Epithelial cell of proximal tubule (primary cell): ENCODE measurements at places on chromosomes 11 and 22. TPM values are rescaled to one million over a fixed set of nuclear protein-coding genes. Genes with fewer than 3 reads are reported as not detected.

DNA sequence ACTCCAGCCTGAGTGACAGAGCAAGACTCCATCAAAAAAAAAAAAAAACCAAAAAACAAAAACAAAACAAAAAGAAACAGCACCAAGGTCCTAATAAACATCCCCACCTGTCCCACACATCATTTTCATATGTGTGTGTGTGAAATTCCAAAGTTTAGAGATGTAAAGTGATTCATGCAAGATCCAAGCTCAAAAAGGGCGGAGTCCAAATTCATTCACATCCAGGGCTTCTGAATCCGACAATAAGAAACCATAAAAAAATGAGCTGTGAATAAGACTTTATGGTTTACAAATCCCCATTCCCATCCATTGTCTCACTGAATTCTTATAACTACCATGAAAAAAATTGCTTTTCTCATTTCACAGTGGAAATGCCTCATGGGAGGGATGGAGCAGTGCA, 30.9 kb upstream of the IGSF22 start:
- DNase-seq = no peak

DNA sequence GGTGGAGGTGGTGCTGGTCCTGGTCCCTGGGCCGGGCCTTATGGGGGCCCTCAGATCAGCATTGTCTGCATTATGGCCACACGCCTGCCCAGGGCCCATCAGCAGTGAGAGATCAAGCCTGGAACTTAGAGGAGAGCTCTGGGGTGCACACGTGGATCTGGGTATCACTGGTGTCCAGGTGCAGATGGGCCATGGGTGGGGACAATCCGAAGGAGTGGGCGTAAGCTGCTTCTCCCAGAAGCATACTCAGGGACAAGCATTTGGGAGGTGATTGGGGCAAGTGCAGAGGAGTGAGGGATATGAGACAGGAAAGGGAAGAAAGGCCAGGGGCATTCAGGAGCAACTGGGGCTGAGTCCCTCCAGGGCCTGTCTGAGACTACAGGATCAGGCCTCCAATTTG, 84.3 kb downstream of the CSNK2A3 start:
- DNase-seq = no peak

- no peak for DNase-seq
These were observed 28.5 kb upstream of the CARD16 start for GRCh38 chr11:105073456-105074165.

- no peak for DNase-seq
These were observed 39.6 kb downstream of the DIXDC1 start for GRCh38 chr11:111976767-111977145.

GRCh38 chr22:27740202-27740748, 61.3 kb downstream of the MN1 start:
- no peak for DNase-seq

DNA sequence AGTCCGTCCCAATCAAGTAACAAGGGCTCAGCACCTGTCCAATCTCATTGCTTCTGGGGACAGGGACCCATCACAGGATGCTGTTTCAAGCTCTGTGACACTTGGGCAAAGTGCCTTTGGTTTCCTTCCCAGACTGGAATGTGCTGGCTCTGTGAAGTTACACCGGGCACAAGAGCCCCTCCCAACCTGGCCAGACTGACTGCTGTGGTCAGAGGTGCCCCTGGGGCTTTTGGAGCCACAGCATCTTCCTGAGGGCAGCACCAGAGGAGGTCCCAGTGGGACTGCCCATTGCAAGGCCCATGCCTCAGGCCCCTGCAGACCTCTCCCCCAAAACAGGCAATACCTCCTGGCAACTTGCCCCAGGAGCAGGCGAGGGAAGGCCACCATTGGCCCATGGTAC, 155.2 kb upstream of the GRK3 start:
- DNase-seq = no peak

GRCh38 chr11:13143486-13144297, 133.9 kb upstream of the BMAL1 start:
- DNase-seq = no peak

GRCh38 chr11:45751430-45751829, 53.5 kb upstream of the SLC35C1 start:
- DNase-seq = no peak

DNA sequence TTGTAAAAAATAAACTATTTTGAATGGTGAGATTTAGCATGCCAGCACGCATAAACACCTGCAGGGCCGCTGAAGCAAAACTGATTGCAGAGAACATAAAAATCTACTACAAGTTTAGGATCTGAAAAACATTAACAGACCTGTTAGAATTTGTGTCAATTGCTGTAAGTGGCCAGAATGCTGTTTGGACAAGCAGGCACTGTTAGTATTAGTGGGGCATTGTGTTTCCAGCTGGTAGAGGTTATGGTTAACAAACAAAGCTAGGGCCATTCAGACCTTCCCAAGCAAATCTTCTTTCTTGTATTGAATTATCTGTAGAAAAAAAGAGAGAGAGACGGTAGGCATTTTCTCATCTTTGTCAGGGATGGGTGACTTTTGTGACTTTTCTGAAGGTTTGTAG, 57.6 kb upstream of the OLFML1 start:
- no peak for DNase-seq

- DNase-seq = no peak
These were observed 5.1 kb upstream of the LMO1 start for GRCh38 chr11:8268530-8269400.

DNA sequence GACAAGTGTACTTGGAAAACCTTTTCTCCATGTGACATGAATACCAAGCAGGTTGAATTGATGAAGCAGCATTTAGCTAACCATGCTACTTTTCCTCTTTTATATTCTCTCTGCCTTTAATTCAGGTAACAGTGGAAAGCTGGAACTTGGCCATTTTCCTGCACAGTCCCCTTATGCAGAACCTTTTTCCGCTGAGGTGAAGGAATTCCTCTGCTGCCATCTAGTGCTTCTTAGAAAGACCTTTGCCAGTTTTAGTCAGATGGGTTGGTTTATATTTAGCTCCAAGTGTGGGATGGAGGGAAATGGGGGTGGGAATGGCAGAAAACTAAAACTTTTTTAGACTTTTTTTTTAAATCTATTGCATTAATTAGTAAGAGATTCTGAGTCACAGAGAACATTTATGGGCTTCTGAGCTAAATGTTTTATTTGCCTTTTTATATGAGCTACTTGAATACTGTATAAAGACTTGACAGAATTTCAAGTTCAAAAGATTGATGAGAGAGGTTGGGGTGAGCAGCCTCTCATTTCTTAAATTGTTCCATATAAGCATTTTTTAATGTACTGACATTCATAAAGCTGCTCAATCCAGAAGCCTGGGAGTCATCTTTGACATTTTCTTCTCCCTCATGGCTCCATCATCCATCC, 153.9 kb upstream of the ZC3H12C start:
- peak; percentile 42 for DNase-seq

GRCh38 chr22:32788904-32789624, 12.4 kb upstream of the TIMP3 start:
- no peak for DNase-seq

GRCh38 chr11:35848616-35849015, 95.2 kb upstream of the LDLRAD3 start:
- DNase-seq = no peak

DNA sequence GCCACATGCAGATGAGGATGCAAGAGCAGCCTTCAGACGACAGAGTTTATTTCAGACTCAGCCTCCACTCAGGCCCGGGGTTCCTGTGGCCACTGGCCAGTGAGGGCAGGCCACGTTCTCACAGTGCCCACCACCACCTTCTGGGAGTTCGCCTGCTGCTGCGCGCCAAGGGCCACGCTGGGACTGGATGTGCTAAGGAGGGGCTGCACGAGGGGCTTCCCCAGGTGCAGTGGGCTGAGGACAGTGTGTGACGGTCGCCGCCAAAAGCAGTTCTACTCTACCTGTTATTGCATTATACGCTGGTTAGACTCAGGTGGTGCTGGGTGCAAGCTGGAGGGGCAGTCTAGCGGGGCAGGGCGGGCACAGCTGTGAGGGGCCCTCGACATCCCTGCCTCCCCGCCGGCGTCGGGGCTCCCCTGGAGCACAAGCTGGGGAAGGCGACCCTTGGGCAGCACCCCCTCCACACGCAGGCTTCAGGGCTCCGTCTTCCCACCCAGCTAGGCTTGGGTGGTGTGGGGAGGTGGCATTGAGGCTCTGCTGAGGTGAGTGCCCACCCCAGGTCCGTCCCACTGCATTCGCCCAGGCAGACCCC, 2.7 kb downstream of the CEND1 start:
- DNase-seq = no peak

GRCh38 chr11:95850137-95850536, 59.8 kb downstream of the CEP57 start:
- no peak for DNase-seq

- no peak for DNase-seq
These were observed 38.0 kb downstream of the GRK3 start for GRCh38 chr22:25602445-25602844.

DNA sequence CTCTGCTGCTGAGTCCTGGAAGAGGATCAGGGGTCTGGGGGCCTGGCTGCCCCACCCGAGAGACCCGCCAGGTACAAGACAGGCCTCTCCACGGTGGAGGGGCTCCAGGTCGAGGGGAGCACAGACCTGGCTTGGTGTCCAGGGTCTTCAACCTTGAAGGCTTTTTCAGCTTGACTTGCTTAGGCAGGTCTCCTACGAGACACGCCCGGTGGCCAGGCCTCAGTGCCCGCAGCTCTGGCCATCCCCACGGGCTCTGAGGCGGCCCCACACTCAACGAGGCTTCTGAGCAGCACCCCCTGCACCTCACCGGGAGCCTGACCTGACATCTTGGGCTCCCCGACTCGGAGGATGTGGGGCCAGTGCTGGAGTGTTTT, 6.6 kb upstream of the PLXNB2 start:
- DNase-seq = no peak

DNA sequence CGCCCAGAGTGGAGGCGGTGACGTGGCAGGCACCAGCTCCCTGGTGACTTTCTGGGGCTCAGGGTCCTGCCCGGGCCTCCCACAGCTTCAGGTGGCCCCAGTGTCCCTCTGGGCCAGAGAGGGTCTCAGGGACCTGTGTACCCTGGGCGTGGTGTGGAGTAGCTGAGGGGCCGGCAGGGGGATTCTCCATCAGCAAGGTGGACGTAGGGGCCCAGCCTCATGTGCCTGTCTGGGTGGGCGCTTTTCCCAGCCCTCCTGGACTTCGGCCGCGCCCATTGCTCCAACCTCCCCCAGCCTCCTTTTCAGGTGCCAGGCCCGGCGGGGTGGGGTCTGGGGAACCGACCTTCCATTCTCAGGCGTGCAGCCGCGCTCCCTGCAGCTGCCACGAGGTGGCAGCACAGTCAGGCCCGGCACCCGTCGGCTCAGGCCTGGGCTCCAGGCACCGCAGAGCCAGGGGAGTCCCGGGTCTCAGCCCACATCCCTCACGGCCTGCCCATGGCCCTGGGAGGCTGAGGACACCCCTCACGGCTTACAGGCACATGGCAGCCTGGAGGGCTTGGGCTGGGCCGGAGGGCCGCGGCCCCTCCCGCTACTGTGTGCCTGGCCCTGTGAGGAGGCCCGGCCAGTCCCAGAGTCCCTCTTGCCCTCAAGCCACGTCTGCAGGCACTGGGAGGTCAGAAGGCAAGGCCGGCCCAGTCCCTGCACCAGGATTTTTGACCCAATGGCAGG, 19.9 kb upstream of the MUC5B start:
- no peak for DNase-seq

GRCh38 chr11:108025387-108026080, 16.8 kb downstream of the CUL5 start:
- no peak for DNase-seq

GRCh38 chr22:44192098-44192815, 11.5 kb downstream of the PARVG start:
- no peak for DNase-seq

DNA sequence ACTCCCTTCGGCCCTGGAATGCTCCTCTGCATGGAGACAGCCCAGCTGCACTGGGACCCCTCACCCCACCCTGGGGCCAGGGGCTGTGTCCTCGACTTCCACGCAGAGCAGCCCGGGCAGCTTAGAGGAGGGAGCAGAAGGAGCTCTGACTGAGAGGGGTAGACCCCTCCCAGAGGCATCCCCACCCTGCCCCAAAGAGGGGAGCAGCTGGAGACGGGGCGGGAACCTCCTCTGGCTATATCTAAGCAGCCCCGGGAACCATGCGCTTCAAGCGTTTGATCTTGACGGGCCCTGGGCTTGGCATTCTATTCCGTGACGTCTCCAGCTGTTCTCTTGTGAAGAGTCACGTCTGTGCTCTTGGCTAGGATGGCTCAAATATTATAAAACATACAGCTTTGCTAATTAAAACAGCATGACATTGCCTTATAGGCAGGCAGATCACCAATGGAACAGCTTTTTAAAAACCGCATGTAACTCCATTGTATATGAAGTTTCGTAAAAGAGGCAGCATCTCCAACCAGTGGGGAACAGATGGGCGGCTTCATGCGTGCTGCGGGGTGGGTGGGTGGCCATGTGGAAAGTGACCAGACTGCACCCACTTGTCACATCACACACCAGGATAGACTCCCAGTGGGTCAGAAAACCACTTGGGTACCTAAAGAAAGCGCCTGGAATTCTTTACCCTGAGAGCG, 7.7 kb downstream of the KCNQ1 start:
- no peak for DNase-seq

- DNase-seq = no peak
These were observed 264.1 kb downstream of the MN1 start for GRCh38 chr22:27537501-27537900.

GRCh38 chr11:8202516-8203413, 33.9 kb upstream of the RIC3 start:
- DNase-seq = no peak

GRCh38 chr22:28931844-28932567, 48.6 kb downstream of the ZNRF3 start:
- DNase-seq = peak; percentile 45

GRCh38 chr11:12170984-12171383, 60.6 kb downstream of the MICAL2 start:
- DNase-seq = no peak

- no peak for DNase-seq
These were observed 18.5 kb downstream of the FIBIN start for GRCh38 chr11:27012234-27012921.

DNA sequence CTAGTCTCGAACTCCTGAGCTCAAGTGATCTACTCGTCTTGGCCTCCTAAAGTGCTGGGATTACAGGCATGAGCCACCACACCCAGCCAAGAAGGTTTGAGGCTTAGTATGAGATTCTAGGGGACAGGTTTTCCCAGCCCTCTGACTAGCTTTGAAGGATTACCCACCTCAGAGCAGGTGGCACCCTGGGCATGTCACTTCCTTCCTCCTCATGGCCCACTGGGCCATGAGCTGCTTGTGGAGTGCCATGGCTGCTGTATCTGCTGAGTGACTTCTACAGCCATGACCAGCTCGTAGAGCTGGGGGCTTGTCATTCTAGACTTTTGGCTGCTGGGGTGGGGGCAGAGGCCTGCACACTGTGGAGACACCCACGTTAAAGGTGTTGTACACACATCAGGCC, 25.1 kb downstream of the TOM1 start:
- no peak for DNase-seq

CLNS1A gene
- 112 and 162 TPM in 2 replicates for total RNA-seq

RTN4R gene
- 12.1 and 18.6 TPM in 2 replicates for total RNA-seq

OR10D3 gene
- total RNA-seq = not detected in 2 replicates

OR51B5 gene
- not detected in 2 replicates for total RNA-seq

ST3GAL4 gene
- 15.9 and 24.2 TPM in 2 replicates for total RNA-seq

CYTH4 gene
- 0.07 TPM in 1 of 2 replicates, not detected in the other for total RNA-seq

OR2D2 gene
- 0.35 TPM in 1 of 2 replicates, not detected in the other for total RNA-seq

CD44 gene
- 244 and 296 TPM in 2 replicates for total RNA-seq

NCR3LG1 gene
- 1.2 and 2.3 TPM in 2 replicates for total RNA-seq

CBLIF gene
- total RNA-seq = not detected in 2 replicates

TOMT gene
- not detected in 2 replicates for total RNA-seq
